ENCODE measurements at places on chromosomes 12 and 14.

- no peak for DNase-seq
These were observed 18.4 kb downstream of the ANO6 start for GRCh38 chr12:45234139-45234865.

GRCh38 chr14:90760591-90761316 lies 55.5 kb downstream of the TTC7B start:
- no peak for DNase-seq

- peak; percentile 40 for DNase-seq
These were observed 1059.8 kb downstream of the TMEM121 start for GRCh38 chr14:106586098-106586704.

DNA sequence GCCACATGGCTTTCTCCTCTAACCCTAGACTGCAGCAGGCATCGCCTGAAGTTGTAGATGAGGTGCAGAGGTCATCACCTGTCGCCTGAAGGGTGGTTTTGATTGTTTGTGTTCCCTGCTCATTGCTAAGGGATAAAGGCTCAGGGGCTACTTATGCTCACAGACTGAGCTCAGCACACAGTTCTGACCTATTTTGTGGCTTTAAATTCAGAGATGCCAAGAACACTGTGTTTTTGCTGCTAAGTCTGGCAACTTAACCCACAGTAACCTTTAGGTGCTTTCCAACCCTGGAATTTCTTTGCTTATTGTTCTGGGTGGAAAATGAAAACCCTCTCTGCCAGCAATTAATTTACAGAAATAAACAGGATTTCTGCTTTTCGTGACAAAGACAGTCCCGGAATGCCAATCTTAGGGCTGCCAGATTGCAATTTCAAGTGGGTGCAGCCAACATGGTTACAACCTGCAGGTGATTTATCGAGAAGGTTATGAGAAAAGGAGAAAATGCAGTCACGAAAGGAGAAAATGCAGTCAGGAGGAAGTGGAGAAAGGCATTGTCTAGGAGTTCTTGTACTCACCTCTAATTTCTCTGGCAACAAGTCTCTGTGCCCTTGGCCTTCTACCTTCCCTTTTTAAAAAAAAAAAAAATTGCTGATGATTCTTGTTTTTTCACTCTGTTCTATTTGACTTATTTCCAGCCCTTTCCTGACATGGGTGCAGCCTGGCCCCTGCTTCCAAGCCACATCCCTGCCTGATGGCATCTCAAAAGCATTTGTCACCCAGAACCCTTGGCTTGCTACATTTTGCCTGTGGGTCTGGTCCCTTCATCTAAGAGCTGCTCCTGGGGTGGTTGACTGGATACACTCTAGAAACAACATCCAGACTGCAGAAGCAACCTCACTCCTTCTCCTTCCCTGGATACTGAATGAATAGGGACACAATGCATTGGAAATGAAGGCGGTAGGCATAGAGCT lies 23.3 kb downstream of the NPC2 start:
- no peak for DNase-seq

GRCh38 chr12:16785953-16786352 lies 180.0 kb upstream of the LMO3 start:
- no peak for DNase-seq

GRCh38 chr12:53951577-53952334 lies 2.9 kb upstream of the HOXC12 start:
- no peak for DNase-seq

DNA sequence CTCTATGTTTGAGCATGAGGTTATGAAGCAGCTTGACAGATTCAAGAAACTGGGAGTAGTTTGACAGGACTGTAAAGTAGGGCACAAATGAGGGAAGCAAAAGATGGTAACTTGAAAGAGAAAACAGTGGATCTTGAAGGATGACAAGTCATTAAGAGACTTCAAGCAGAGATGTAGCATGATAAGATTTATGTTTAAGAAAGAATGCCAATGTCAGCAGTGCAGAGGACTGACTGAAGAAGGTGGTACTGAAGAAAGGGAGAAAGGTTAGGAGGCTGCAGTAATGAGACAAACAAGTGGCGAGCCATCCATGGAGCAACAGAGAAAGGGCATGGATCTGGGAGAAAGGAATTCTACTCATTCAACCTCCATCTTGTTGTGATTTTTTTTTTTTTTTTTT lies 120.2 kb upstream of the RAP1B start:
- DNase-seq, result no peak

DNA sequence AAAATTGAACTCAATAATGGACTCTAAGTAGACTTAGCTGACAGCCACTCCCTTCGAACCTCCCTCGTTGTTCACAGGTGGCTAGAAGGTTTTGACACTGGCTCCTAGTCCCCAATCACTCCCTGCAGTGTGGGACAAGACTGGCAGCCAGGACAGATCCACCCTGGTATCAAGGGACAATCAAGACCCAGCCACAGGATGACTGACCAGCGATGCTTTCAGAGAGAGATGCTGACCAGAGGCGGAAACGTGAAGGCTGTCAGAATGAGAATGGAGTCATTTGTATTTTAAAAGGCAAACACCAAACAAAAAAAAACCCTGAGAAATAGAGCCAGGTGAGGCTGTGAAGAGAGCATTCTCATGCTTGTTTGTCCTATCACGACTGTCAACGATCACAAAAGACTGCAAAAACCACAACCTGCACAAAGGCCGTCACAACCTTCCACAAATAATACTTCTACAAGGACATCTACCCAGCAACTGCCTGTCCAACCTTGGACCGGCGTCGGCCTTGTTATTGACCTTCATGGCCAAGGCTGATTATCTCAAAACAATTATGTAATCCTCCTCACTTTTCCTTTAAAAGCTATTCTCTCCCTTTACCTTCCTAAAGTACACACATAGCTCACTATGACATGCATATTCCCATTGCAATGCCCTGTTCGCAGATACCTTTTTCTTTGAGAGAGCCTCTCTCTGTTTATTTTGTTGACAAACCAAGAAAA lies 13.2 kb downstream of the EIF5 start:
- DNase-seq, result no peak

- DNase-seq, result no peak
These were observed 463.6 kb upstream of the MIS18BP1 start for GRCh38 chr14:45716572-45716971.

- no peak for DNase-seq
These were observed 50.8 kb upstream of the ZDHHC17 start for GRCh38 chr12:76713130-76713529.

GRCh38 chr12:108670066-108670631 lies 36.5 kb upstream of the SELPLG start:
- no peak for DNase-seq

GRCh38 chr12:101761350-101761749 lies 22.1 kb upstream of the SYCP3 start:
- DNase-seq, result no peak

DNA sequence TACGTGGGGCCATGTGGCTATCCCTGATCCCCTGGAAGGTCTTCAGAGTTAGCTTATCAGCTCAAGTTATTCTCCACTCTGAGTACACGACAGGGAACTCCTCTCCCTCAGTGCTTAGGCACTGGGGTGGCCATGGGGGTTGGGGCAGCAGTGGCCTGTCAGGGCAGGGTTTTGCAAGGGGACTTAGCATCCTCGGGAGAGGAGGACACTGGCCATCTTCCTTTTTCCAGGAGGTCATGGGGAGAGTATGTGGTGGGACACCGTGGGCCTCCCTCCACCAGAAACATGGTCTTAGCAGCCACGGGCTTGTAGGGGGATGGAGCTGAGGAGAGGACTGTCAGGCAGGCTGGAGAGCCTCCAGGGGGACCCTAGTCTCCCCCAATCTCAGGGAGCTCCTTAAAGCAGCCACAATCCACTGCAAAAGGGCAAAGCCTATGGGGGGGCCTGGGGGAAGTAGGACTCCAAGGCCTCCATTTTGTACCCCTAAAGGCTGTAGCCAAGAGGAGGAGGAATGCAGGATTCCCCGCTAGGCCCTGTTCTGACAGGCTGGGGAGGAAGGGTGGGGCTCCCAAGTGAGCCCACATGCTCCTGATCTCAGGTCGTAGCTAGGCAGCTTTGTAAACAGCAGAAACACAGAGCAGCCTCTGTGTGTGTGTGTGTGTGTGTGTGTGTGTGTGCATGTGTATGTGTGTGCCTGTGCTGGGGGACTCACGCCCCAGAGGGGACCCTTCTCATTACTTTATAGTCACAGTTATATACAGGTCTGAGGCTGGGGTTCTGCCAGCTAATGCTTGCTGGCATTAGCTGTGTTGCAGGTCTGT lies 36.6 kb downstream of the KRT80 start:
- no peak for DNase-seq

- DNase-seq, result peak; percentile 20
These were observed 1.8 kb downstream of the SLC38A1 start for GRCh38 chr12:46266869-46267574.

DNA sequence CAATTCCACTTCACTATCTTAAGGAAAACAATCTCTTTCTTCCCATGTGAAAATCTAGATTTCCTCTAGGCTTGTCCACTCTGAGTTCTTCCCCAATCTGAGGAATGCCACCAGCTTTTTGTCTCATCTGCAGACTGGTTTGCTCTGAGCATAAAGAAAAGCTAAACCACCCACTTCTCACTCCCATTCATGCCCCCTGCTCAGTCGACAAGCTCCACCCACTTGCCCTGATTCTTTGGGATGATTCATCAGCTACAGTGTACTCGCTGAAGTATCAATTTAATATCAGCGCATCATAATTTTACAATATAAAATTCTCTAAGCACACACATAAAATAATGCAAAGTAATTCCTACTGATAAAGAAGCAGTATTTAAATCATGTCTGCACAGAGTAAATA lies 209.1 kb downstream of the GRIN2B start:
- DNase-seq, result no peak

DNA sequence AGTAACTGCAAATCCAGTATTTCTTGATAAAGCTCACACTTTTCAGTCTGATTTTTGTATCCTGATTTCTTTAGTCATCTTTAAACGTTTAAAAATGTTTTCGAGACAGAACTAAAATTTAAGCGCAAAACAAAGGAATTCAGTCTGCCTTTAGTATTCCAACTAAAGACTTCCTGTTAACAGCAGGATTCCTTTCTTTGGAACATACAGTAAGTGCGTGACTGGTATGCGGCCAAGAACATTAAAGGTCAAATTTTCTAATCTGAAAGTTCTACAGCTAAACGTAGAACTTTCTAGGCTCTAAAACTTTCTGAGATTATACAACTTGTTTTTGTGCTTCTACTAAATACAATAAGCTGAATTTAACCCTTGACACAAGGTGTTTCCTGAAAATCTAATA lies 9.9 kb downstream of the SAV1 start:
- DNase-seq, result no peak

DNA sequence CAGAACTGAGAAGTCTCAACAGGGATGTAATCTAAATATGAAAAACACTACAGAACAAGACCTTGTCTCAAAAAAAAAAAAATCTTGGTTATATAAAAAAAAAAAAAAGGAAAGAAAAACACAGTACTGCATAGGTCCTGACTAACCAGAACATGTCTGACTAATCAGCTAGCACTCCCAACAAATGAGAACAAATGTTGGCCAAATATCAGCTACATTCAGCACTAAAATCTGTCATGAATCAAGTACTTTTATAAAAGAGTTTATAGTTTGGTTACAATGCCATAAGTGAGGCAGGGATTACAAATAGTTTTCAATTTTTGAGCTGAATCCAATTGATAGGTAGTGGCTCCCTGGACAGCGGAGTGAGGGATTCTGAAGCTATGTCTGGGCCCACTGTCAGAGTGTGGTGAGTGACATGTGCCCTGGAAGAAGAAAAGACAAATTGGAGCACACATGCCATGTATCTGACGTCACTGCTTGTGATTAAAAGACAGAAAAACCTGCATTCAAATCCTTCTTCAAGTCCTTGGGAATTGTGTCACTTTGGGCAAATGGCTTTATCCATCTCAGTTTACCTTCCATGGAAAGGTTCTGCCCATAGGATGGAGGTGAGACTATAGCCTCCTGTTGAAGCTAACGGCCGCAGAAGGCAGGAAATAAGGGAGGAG lies 5.6 kb upstream of the FAM234B start:
- DNase-seq, result no peak

GRCh38 chr14:73787486-73788316 lies 63.9 kb upstream of the PTGR2 start:
- peak; percentile 29 for DNase-seq

- no peak for DNase-seq
These were observed 330.9 kb downstream of the TMEM121 start for GRCh38 chr14:105857220-105857825.

- DNase-seq, result no peak
These were observed 61.3 kb upstream of the CORO1C start for GRCh38 chr12:108792361-108793292.

GRCh38 chr12:102005256-102005655 lies 56.5 kb downstream of the WASHC3 start:
- no peak for DNase-seq

DNA sequence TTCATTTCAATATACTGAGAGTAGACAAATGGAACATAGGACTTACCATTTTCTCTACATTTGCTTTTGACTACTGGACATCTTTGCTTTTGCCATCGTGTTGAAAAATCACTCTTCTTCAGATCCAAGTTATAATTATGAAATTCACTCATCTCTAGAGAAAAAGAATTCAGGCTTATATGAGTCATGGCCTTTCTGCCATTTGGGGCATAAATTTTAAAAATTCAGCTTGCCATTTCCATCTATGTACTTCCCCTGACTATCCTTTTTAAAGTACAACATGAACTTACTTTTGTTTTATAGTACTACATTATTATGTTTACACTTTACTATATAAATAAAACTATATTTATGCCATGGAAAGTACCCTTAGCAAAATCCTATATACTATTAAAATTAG lies 3.0 kb downstream of the KLRK1 start:
- DNase-seq, result no peak

- no peak for DNase-seq
These were observed 18.4 kb upstream of the GALNT16 start for GRCh38 chr14:69241577-69241976.

- DNase-seq, result no peak
These were observed at the start of gene DDN for GRCh38 chr12:48999371-49000131. DDN (minus strand) TSS chr12:48999375; CDS start chr12:48999287, 88 bp downstream.

GRCh38 chr12:128856035-128856790 lies 2.9 kb downstream of the GLT1D1 start:
- DNase-seq, result no peak

GRCh38 chr12:49340095-49340870 lies 3.3 kb upstream of the C1QL4 start:
- DNase-seq, result no peak

GRCh38 chr12:91763654-91764370 lies 381.8 kb downstream of the BTG1 start:
- no peak for DNase-seq

- no peak for DNase-seq
These were observed 81.0 kb upstream of the CCDC196 start for GRCh38 chr14:66405158-66405557.

DNA sequence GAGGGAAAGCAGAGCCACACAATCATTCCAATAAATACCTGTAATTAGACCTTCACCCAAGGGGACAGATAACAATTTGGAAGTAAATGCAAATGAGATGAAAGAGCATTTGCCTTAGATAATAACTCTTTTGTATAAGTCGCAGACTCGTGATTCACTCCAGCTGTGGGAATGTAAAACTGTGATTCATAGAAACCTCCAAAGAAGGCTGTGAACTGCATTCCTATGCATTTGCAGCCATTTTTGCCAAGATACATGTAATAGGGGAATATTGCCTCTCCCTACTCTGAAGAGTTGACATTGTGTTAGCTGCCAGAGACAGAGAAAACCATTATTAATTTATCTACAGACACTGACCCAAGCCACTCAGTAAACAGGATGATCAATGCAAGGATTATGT lies 181.9 kb upstream of the ARHGAP5 start:
- DNase-seq, result no peak

GRCh38 chr14:69314327-69314726 lies 54.4 kb downstream of the GALNT16 start:
- no peak for DNase-seq

Data from activated naive CD8-positive, alpha-beta T cell treated with anti-CD3 and anti-CD28 coated beads, Interleukin-2, amount 50 U/mL, for 16 hours (primary cell).